ENCODE measurements at places on chromosomes 13 and 19.

DNA sequence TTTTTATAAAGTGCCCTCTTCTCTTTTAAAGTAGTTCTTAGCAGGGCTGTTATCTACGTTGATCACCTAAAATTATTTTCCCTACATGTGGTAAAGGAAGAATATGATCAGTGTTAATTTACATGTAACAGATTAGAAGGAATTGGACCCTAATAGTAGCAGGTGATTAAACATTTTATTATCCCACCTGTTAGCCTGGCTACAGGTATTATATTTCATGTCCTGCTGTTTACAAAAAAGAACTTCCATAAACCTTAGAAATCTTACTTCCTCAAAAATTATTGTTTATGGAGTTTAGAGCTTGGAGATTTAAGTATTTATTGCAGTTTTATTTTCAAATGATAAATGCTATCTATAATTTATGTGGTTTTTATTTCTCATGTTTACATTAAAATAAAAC lies 1226.7 kb downstream of the UQCRFS1 start:
- DNase-seq, result no peak

GRCh38 chr13:87923753-87924152 lies 252.6 kb downstream of the SLITRK5 start:
- DNase-seq, result no peak

- DNase-seq, result no peak
Measured at GRCh38 chr19:31300422-31300821, 48.8 kb downstream of the TSHZ3 start.

DNA sequence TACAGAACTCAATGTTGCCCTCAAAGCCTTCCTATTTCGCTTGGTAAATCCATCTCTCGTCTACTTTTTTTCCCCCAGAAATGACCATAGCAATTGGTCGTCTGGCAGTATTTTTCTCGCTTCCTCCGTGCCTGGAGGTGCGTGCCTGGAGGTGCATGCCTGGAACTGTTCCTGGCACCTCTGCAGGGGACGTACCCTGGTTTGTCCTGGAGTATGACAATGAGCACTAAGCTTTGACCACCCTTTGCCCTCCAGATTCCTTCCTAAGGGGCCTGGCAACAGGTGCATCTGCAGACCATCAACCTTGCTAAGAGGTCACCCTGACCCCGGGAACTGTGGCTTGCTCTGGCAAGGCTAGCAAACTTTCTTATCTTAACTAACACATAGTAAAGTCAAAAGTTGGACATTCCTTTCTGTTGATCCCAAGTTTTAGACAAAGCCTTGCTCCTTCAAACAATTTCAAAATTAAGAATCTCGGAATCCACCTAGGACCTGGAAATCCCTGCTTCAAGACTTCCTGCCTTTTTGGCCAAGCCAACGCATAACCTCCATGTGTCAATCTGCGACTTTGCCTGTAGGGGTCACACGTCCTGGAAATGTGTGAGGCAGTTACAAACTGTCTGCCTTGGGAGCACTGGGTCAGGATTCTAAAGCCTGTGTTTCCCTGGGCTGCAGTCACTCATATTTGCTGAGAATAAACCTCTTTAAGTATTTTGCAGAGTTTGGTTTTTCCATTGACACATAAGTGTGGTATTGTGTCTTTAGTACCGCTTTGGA lies 28.8 kb upstream of the TUBGCP3 start:
- no peak for DNase-seq

DNA sequence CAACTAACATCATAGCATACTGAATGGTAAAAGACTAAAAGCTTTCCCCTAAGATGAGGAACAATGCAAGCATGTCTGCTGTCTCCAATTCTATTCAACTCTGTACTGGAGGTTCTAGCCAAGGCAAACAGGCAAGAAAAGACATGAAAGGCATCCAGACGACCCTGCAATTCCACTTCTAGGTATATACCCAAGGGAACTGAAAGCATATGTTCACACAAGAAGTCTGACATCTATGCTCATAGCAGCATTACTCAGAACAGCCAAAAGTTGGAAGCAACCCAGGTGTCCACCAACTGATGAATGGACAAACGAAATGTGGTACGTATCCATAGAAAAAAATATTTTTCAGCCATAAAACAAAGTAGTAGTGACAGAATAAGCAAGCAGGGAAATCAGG lies 39.1 kb downstream of the PEPD start:
- no peak for DNase-seq

Data from non-pigmented ciliary epithelial cell (primary cell).